ENCODE measurements at places on chromosomes 13 and 19.

- DNase-seq: peak; percentile 52
These were observed 1.1 kb downstream of the UBXN6 start for GRCh38 chr19:4456476-4456842.

- no peak for DNase-seq
These were observed 51.0 kb downstream of the DIAPH3 start for GRCh38 chr13:60112771-60113170.

DNA sequence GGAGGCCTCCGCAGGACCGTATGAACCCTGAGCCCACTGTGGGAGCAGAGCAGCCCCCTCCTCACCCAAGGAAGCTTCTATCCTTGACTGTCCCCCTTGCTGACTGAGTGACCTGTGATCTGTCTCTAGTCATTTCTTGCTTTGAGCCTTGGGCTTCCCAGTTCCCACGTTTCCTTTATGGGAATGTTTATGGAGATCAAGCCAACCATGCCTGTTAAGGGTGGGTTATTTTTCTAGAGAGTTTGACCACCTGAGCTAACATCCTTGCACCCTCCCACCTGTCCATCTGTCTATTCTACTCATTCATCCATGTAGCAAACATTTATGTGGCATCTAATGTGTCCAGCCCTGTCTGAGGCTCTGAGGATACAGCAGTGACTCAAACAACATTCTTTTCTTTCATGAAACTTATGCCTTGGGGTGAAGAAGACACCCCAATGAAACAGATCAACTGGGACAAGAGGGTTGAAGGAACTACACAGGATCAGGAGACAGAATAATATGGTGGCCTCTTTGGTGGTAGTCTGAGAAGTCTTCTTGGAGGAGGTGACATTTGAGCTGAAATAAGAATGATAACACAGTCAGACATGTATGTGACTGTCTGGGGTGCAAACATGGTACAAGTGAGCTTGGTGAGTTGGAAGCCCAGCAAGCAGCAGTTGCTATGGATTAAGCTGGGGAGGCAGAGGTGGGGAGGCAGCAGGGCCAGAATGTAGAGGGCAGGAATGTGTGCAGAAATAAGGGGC is 30.5 kb downstream of the CERS4 start:
- DNase-seq: no peak

DNA sequence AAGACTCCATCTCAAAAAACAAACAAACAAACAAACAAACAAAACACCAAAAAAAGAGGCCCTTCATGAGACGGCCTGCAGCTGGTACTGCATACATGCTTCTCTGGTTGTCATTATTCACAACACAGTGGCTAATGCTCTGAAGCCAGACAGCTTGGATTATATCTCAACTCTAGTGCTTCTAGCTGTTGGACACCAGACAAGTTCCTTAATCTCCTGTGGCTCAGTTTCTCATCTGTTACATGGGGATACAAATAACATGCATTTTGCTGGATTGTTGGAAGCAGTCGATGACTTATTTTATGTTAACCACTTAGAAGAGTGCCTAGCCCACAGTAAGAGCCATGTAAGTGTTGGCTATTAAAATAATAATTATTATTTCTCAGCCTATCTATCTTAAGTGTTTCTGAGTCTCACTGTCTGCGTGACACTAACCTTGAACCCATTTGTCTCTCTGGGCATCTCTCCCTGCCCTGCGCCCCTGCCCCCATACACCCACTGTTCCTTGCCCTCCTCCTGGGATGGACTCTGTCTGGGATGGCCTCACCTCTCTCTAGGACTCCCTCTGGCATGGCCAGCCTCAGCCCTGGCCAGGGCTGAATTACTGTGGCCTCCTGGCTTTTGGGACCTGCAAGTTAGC is 3.1 kb upstream of the JUNB start:
- no peak for DNase-seq

- DNase-seq: no peak
These were observed 958 bp upstream of the OBI1 start for GRCh38 chr13:78659732-78660494.

DNA sequence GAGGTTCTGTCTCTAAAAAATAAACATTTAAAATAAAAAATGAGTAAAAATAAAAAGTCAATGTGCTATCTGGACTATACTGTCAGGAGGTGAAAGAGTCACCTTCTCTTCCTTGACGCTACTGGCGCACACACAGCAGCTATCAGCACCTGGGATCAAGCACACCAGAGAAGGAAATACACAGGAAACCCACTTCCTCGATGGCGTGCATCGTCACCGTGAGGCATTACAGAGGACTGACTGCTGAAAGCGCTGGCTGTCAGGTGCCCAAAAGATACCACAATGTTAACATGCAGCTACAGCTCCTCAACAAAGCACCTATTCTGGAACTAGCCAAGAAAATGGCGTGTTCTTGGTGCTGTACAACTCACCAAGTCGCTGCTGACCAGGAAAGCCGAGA is 6.1 kb downstream of the SLC35E1 start:
- DNase-seq: no peak

- no peak for DNase-seq
These were observed 41.8 kb downstream of the SACS start for GRCh38 chr13:23391752-23392151.

GRCh38 chr13:46535825-46536224 is 17.1 kb upstream of the LRCH1 start:
- DNase-seq: no peak

DNA sequence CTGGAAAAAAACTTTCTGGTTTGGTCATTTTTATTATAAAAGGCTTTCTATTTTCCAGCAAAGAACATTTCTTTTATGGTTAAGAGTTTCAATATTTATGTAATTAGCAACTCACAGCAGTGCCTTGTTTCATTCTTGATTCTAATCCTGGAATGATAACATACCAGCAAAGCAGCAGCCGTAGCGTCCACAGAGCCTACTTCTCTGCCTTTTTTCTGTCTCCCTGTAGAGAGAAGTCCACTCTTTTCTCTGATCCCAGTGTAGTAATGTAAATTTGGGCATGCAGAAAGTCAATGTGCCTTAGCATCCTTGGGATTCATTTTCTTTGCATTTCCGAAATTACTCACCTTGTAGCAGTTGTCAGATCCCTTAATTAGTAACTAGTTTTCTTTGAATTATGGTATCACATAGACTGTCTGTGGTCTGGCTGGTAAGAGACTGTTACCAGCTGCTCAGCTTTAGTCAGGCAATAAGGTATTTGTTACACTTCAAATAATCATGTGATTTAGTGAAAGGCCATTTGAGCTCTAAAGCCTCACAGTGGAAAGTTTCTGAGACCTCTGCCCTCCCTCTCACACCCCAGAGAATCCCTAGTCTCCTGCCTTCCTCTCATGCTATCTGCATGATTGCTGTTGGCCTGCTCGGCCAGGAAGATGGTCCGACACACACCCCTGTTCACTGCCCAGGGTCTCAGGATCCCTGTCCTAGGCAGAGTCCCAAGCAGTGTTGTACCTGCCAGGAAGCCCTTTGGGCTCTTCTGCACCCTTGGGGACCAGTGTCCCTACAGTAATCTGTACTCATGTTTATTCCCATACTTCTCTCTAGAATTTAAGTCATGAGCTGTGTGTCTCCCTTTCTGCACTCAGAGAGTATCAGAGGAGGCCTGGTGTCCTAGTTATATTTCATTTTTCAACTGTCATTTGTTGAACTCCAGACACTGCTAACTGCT is 86.3 kb downstream of the LRCH1 start:
- peak; percentile 80 for DNase-seq

- DNase-seq: no peak
These were observed 36.4 kb upstream of the EHD2 start for GRCh38 chr19:47676811-47677210.

- DNase-seq: peak; percentile 77
These were observed 165.6 kb downstream of the DLEU7 start for GRCh38 chr13:50677687-50678463.

GRCh38 chr13:40341096-40341471 is 325.4 kb downstream of the FOXO1 start:
- no peak for DNase-seq

- peak; percentile 74 for DNase-seq
These were observed 298.8 kb downstream of the SHISA2 start for GRCh38 chr13:25752957-25753551.

GRCh38 chr19:35123573-35123972 is 8.0 kb downstream of the FXYD3 start:
- no peak for DNase-seq

DNA sequence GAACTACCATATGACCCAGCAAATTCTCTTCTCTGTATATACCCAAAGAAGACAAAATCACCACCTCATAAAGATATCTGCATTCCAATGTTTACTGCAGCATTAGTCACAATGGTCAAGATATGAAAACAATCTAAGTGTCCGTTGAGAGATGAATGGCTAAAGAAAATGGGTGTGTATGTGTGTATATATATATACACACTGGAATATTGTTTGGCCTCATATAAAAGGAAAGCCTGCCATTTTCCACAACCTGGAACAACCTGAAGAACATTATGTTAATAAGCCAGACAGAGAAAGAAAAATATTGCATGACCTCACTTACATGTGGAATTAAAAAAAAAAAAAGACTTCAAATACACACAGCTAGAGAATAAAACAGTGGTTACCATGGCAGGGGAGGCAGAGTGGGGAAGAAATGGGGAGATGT is 29.5 kb upstream of the RBM26 start:
- DNase-seq: no peak

DNA sequence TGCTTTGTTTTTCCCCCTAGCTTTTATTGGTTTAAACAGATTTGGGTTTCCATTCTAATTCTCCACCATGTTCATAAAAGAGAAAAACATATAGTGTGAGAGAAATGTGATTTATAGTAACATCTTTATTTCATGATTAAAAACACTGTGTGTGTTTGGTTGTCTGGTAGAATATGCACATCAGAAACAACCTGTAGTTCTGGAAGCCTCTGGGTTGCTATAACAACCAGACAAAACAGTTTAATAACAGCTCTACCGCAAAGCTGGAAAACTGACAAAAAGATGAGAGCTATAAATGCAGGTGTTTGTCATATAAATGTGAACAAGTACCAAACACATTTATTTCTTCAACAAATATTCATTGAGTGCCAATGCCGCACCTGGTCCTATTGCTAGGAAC is 9.8 kb downstream of the KBTBD6 start:
- no peak for DNase-seq

DNA sequence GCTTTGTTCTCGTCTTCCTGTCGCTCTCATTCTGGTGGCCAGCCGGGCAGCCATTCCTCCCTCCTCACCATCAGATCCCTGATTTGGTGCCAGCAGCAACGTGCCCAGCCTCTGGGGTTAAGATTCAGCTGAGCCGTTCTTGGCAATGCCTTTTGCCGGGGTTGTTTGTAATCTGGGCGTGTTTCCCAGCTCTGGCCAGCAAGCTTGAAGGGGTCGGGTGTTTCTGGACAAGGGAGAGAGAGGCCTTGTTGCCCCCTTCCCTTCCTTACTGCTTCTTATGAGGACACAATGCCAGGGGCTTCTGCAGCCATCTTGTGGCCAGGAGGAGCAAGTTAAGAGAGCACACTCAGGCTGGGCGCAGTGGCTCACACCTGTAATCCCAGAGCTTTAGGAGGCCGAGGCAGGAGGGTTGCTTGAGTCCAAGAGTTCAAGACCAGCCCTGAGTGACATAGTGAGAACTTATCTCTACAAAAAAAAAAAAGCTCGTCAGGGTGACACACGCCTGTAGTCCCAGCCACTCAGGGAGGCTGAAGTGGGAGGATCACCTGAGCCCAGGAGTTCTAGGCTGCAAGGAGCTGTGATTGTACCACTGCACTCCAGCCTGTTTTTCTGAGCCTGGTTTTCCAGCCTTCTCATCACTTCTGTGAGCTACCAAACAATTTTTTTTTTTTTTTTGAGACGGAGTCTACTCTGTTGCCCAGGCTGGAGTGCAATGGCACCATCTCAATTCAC is 10.7 kb upstream of the CRTC1 start:
- no peak for DNase-seq

- no peak for DNase-seq
These were observed 882.0 kb upstream of the SLITRK6 start for GRCh38 chr13:86681223-86681622.
